ENCODE measurements at places on chromosomes 1 and 21.

GRCh38 chr1:228297822-228298221 is 90.0 kb downstream of the OBSCN start:
- no peak for DNase-seq

DNA sequence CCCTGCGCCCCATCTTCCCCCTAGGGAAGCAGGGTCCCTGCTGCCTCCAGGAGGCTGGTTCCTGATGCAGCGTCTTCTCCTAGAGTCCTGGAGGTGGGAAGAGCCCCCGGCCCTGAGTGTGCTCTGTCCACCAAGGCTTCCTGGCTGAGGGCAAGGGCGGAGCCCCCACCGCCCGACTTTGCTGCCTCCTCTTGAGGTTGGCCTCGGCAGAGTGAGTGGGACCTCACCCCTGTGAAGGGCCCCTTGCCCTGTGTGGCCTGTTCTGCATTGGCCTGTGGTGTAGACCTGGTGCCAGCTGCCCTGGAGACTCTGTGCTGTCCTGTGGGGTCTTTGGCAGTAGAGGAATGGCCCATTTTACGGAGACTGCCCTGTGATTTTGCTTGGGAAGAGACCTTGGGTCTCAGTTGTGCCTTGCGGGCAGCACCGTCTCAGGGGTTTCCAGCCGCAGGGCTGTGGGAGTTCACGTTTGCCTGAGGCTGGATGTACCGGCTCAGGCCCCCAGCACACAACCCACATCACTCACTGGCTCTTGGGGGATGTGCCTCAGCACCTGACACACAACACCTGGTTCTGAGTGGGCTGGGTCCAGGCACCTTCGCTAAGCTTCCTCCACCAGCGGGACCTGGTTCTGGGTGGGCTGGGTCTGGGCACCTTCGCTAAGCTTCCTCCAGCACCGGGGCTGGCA is 73.6 kb downstream of the SKI start:
- DNase-seq, result no peak

DNA sequence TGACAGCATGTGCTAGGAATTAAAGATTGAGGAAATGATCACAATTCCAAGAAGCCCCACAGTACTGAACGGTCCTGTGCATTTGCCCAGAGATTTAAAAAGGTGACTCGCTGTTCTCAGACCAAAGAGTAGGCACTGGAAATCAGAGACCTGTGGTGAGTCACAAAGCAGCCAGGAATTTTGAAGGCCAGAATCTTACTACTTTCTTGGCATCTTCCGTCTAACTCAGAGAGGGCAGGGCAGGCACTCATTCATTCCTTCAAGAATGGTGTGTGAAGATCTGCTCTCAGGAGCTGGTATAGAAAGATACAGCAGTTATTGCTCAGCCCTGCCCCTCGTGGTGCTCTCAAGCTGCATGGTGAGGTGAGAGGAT is 57.9 kb downstream of the BRINP2 start:
- DNase-seq, result peak; percentile 14

- no peak for DNase-seq
Observed at GRCh38 chr21:43872531-43873197, 7.6 kb downstream of the AGPAT3 start.

GRCh38 chr21:36257657-36258056 is 62.3 kb upstream of the MORC3 start:
- DNase-seq, result no peak

DNA sequence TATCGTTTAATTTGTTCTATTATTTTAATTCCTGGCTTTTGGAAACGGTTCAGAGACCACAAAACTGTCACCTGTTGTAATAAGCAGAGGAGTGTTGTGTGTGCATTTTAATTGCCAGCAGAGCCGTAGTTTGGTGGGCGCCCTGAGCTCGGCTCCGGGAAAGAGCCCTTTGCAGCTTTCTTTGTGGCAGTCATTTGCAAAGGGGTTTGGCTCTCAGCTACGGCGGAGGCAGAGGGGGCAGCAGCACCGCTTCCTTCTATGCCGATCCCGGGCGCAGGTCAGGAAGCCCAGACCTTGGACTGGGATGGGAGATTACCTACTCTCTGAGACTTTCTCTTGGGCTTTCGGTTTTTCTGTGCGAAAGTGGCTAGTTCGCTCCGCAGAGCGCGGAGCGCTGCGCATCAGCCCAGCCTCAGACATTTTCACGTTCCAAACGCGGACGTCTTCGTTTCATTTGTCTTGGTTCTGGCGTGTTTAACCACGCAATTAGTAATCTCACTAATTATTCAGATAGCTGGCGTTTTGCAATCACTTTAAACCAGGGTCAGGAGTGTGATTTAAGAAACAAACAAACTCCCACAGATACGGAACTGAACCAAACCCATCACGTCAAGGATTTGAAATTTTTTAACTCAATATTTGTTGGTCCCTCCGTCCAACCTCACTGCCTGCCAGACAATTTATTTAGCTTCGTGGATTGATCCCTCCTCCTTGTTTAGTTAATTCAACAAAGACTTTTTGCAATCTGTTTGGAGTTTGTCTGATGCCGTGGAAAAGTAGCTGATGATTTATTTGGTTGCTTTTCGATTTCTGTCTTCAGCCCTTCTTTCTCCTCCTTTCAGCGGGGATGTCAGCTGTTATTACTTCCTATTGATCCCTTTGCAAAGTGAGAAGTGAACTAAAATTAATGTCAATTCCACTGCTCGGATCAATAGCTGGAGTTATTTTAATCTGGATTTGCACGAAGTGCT is 3.9 kb downstream of the RNF220 start:
- DNase-seq, result no peak

GRCh38 chr21:18744840-18745239 is 341.3 kb upstream of the TMPRSS15 start:
- no peak for DNase-seq

GRCh38 chr1:162656266-162656665 is 24.0 kb downstream of the DDR2 start:
- no peak for DNase-seq

DNA sequence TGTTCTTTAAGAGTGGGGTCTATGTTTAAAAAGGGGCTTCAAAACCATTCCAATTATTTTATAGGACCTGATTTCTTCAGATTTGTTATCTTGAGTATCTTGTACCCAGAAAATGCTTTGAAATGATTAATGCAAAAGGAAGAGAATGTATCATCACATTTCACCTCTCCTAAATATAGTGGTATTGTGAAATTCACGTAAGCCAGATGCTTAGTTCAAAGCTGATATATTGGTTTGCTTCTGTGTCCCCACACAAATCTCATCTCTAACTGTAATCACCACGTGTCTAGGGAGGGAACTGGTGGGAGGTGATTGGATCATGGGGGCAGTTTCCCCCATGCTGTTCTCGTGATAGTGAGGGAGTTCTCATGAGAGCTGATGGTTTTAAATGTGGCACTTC is 8.5 kb downstream of the SOAT1 start:
- no peak for DNase-seq

DNA sequence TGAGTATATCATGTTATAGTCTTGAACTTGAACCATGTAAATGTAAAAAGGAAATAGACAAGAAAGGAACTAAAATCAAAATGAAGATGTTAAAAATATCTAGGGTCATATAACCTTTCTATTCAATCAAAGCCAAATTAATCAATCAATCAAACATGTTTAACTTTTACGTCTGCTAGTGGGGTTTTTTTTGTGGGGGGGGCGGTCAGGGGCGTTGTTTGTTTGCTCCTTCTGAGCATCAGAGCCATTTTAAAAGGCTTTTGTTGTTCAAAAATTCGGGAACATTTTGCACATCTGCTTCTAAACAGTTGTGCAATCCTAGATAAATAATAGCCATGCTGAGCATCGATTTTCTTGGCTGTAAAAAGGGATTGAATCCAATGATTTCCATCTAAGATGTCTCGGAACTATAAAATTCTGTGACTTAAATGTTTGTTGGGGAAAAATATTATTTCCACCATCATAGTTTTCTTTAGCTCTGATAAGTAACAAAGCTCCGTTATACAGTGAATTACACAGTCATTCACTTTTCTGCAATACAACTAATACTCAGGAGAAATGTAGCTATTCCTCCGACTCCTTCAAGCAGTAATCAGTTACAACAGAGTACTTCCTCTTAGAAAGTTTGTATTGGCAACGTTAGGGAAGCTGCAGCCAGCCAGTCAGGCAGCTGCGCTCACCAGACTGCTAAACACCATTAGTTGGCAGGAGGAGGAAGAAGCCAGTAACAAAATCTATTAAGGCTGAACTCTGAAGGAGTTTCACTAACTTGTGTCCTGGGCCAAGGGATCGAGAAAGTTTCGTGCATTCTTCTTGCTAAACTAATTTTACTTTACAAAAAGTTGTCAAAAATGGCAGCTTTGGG is 2.2 kb downstream of the SPATA6 start:
- DNase-seq, result peak; percentile 87

GRCh38 chr21:31072533-31072932 is 34.3 kb upstream of the KRTAP19-8 start:
- no peak for DNase-seq

DNA sequence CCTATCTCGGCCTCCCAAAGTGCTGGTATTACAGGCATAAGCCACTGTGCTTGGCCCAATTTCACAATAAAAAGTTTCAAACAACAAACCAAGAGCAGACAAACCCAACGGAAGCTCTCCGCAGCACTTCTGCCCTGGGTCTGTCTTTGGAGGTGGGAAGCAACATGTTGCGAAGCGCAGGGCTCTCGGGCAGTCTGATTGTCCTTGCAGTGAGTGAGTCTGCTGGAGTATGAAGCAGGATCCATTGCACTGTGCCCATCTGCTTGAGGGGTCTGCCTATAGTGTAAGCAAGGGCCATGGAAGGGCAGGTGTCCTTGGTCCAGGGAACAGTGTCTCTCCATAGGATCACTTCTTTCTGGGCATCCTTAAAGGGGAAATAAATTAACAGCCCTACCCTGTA is 14.6 kb upstream of the PARP1 start:
- no peak for DNase-seq

DNA sequence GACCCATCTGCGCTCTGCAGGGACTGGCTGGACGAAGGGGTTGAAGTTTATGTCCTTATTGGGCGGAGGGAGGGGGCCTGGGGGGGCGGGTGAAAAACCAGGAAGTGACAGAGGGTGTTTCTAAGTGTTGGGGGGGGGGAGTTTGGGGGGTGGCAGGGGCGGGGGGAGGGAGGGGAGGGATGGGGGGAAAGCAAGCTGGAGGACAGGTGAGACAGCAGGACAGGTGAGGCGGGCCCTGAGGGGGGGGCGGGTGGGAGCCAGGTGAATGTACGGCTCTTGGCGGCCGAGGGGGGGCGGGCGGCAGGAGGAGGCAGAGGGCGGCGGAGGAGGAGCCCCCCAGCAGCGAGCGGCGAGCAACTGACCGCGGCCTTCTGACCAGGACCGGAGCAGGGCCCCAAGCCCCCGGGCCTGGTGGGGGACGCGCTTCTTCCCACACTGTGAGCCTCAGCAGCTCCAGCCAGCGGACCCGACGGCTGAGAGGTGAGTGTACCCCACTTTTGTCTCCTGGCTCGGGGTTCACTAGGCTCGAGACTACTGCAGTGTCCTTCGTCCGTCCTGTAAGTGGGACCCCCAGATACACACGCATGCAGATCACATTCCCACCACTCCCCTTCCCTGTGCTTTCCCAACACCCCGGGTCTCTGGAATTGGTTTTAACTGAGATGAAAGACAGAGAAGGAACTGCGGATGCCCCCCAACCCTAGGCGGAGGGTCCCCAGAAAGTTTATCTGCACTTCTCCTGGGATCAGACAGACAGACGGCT is at the start of gene ZBTB7B:
Gene ZBTB7B, plus strand, starts transcription at position 339 of the 763 bp plus-strand sequence. CDS start 11,859 bp downstream, outside the sequence.
- DNase-seq, result no peak

DNA sequence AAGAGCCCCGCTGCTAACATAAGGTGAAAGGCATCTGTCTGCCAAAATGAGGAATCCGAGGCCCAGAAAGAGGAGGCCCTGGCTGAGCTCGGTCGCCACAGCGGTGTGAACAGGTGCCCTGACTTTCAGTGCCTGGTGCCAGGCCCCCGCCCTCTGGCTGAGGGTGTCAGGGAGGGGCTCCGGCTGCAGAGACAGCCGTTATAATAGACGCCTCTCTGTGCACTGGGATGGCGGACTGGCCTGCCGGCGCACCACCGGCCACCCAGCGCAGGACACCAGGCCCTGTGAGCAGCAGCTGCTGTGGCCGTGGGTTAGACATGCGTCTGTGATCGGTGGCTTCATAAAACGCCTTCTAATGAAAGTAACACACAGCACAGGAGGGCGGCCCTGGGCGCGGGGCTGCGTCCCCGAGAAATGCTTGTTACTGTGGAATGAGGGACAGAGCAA is 51.4 kb upstream of the ACTRT2 start:
- no peak for DNase-seq

- no peak for DNase-seq
Observed at GRCh38 chr1:35442734-35443133, 114.5 kb downstream of the KIAA0319L start.

- peak; percentile 46 for DNase-seq
Observed at GRCh38 chr21:16418226-16418625, 688.4 kb downstream of the USP25 start.

DNA sequence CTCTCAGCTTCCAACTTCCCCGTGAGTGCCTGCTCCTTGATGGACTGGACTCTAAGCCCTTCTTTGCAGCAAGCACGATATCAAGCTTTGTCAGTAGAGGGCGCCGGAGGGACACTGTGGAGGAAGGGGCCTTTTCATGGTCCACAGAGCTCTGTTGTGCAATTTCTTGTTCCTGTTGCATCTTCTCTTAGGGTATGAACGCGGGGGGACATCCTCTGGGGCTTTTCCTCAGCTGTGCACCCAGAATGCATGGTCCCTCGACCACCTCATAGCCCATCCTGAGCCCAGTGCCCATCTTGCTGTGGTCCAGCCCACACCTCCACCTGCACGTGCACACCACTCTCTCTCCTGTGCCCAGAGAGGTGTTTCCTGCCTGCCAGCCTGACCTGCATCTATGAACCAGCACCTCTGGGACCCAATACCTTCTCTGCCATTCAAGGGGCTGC is 556.8 kb downstream of the PTPRU start:
- peak; percentile 87 for DNase-seq

DNA sequence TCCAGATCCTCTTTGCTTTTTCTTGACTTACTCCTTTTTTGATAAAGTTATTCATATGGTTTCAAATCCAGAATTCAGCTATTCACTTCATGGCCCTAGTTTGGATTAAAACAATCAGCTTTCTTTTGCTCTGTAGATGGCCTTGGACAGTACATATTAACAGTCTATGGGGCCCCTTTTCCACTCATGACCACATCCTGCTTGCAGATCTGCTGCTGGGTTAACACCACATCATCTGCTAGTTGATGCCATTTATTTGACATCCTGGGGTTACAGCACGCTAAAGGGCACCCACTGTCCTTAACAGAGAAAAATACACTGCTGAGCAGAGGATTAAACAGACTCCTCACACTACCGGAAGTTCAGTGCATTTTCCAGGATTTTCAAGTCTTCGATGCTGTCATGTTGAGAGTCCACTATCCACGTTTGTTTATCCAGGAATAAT is 941 bp upstream of the IFI16 start:
- DNase-seq, result no peak

- DNase-seq, result peak; percentile 62
Observed at GRCh38 chr1:222995236-222995580, 147.8 kb downstream of the TLR5 start.

GRCh38 chr1:53293123-53293522 is 34.7 kb downstream of the LRP8 start:
- DNase-seq, result peak; percentile 33

Measured in fibroblast of pulmonary artery (primary cell).